ENCODE measurements at places on chromosomes 3 and 15. TPM values are rescaled to one million over a fixed set of nuclear protein-coding genes. Genes with fewer than 3 reads are reported as not detected.

GRCh38 chr15:66921319-66921915 is 144.0 kb upstream of the SMAD3 start:
- no peak for DNase-seq

DNA sequence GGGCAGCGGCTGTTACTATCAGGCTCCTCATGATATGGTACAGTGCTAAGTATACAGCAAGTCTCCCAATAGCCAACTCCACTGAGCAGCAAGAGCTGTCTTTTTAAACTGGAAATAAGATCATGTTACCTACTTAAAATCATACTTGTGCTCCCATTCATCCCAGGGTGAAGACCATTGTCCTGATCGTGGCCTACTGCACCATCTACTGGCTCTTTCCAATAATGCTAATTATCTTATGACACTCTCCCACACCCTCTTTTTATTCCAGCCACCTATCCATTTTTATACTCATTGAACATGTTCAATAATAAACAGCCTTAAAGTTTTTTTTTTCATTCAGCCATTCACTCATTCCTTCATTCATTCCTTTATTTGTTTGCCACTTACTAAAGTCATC is 117.7 kb downstream of the GBE1 start:
- DNase-seq = no peak

The SEMA3F gene
- 80.1 TPM for polyA plus RNA-seq

DNA sequence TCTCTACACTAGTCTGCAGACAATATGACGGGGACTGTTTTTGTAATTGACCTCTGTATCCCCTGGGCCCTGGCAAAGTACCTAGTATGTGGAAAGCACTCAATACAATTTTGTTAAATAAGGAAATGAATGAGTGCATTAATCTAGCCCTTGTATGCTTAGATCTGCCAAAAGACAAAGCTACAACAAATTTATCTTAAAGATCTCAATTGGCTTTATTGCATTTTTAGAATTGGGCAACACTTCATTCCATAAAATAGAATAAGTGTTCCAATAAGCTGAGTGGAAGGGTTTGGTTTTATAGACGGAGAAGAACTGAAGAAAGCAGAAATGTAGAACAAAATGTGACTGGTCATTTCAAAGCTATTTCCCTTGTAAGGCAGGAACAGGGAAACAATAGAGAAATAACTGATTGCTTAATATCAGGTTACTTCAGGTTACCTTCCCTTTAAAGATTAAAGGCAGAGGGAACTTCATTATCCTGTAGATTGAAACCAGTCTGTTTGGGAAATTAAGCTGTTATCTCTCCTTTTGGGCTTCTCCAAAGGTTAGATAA is 108.3 kb upstream of the MME start:
- DNase-seq = no peak

DNA sequence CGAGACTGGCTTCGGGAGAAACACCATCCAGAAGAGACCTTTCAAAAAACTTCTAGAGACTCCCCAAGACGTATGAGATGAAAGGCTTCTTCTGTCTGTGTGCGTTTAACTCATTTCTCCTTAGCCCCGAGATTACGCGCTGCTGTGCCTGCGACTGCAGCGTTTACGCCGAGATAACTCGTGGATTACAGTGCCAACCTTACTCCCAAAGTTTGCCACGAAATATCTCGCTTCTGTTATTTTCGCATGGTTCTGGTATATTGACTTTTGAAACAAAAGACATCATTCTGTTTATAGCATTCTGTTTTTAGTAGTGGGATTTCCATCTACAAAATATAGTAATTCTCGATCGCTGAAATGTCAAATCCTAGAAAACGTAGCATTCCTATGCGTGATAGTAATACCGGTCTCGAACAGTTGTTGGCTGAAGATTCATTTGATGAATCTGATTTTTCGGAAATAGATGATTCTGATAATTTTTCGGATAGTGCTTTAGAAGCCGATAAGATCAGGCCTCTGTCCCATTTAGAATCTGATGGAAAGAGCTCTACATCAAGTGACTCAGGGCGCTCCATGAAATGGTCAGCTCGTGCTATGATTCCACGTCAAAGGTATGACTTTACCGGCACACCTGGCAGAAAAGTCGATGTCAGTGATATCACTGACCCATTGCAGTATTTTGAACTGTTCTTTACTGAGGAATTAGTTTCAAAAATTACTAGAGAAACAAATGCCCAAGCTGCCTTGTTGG is 467 bp downstream of the PGBD4 start:
- no peak for DNase-seq

DNA sequence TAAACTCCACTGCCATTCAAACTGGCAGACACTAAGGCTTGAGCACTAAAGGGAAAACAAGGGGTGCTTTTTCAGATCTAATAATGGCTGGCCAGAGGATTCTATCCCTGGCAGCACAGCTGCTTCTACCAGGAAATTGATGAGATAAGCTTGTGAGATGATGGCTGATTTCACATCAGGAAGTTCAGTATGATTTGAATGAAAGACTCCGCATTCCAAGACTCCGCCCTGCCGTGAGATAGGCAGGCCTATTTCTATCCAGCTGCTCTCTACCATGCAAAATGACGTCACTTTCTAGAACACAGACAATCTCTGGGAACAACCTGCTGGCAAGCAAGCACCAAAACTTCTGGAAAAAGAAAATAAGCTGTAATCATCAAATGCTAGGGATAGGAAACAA is 171.8 kb downstream of the WDR76 start:
- no peak for DNase-seq

DNA sequence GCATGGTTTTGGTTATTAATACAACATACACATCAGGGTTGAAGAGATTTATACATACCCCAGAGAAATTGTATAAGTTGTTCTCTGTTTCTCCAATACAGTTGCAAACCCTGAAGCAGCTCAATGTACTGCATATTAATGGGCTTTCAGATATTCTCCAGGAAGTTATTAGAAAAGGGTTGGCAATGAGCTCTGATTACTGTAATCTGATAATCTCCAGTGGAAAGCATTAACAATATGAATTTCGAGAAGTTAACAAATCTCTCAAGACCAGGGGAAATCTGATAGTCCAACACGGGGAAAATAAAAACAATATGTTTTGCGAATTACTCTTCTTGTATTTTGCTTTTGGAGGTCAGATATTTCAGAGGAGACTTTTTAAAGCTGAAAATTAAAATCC is 950.1 kb downstream of the TBL1XR1 start:
- DNase-seq = no peak

The TUSC7 gene
- polyA plus RNA-seq = not detected

GRCh38 chr3:144556392-144556791 is 584.8 kb downstream of the DIPK2A start:
- no peak for DNase-seq

The PRR20G gene
- polyA plus RNA-seq = not detected

- DNase-seq = no peak
These were observed 55.9 kb downstream of the IFT80 start for GRCh38 chr3:160343132-160343531.

The AHSG gene
- polyA plus RNA-seq = 0.69 TPM

- DNase-seq = no peak
These were observed 26.8 kb downstream of the SERPINI1 start for GRCh38 chr3:167762296-167762695.

DNA sequence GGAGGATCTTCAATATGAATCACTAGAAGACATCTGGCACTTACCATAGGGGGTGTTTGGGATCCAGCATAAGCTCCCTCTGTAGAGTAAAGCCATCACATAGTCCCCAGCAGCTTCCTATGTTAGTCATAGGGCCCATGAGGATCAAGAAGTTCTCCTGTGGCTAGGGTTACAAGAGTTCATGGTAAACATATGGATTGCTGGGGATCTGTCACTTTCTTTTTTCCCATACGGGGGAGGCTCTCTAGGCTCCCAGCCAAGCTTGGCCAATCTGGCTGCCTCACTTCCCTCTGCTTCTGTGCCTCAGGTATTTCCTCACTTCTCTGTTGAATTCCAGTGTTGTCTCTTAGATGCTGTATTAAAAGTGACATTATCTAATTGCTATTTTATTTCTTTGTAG is 597.9 kb downstream of the PDCD6IP start:
- DNase-seq = no peak

DNA sequence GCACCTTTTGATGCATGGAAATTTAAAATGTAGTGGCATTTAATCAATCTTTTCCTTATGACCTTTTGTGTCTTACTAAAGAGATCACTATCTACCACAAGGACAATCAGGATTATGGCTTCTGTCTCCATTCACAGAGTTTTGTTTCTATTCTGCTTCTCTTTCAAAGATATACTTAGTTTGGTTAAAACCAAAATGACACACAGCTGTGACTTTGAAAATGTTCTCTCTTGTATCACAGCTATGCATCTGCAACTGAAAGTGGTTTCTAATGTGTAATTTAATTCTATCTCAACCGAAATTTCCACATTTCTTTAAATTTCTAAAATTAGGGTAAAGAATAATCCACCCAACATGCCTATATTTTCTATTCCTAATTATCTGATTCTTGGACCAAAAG is 27.7 kb downstream of the HLTF start:
- no peak for DNase-seq

The EAF1 gene
- 18.5 TPM for polyA plus RNA-seq

The MEX3B gene
- polyA plus RNA-seq = 11.8 TPM

DNA sequence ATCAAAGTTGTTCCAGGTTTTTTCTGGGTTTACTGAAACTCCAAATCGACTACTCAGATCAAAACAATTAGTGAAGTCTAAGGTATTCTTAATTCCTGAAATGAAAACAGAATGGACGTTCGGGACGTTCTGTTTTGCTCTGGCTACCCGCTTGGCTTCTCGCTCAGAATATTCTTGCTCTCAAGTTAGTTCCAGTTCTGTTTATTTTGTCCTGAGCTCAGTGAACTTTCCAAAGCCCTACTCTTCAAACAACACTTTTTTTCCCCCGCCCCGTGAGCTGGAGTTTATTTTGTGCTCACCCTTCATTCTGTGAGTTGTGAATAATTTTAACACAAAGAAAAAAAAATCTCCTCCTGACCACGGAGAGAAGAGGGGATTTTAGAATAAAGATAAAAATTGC is 72.6 kb downstream of the SAMMSON start:
- no peak for DNase-seq

DNA sequence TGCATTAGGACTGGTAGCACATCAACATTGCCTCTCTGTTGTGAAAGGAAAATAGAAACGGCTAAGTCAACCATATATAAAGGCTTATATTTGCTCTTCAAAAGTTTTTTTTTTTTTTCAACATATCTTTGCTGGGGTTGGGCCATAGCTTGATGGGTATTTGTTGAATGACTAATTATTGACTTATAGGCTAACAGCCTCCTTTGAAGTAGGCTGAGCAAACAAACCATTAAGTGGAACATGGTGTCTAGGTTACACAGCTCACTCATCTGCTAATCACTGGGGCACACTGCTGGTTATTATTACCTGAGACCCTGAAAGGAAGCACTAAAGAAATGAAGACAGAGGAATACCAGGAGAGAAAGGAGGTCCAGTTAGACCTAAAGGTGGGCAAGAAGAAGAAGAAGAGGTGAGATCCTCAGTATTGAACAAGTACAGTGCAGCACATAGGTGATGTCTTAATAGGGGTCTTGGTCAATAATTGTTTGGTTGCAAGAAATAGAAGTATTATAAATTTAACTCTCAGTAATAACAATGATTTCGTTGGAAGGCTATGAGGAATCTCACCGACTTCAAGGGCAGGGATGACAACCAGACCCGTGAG is 139.4 kb downstream of the RPLP1 start:
- DNase-seq = no peak

DNA sequence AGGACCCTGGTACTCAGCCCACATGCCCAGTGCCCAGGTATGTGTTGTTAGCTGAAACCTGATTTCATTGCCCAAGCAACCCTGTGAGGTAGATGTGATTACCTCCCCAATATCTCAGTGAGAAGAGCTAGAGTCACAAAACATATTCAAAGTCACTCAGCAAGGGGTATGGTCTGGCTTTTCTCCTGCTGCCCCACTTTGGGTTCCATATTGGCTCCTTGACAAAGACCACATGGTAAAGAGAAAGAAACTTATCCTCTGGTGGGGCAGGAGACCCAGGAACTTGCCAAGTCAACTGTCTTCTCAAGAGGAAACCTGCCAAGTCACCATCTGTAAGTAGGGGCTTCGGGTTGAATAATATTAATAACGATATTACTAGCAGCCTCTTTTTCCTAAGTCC is 148.3 kb upstream of the LMCD1 start:
- no peak for DNase-seq

The TMEM40 gene
- 1.9 TPM for polyA plus RNA-seq

- no peak for DNase-seq
These were observed at the start of gene CNTN6 for GRCh38 chr3:1092771-1093170. TSS of gene CNTN6 (plus strand) at chr3:1093024. CDS start at chr3:1148009, 54,985 bp downstream.

- DNase-seq = no peak
These were observed 1149.3 kb downstream of the NSUN3 start for GRCh38 chr3:95212117-95212516.

The IL20RB gene
- 0.53 TPM for polyA plus RNA-seq

The ETV5 gene
- 29.8 TPM for polyA plus RNA-seq

DNA sequence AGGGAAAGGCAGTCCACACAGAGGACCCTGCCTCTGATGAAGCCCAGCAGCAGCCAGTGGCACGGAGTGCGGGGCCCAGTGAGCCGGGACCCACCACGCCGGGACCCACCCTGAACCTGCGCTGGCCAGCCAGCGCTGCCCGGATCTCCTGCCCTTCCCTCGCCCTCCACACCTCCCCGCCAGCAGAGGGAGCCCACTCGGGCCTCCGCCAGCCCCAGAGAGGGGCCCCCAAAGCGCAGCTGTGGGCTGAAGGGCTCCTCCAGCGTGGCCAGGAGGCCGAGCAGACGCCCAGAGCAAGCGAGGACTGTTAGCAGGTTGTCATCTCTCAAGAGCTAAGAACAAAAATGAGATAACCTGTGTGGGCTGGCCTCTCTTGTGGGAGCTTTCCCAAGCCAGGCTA is 81.3 kb upstream of the ATP10A start:
- DNase-seq = no peak

The SERPINI1 gene
- polyA plus RNA-seq = 42.6 TPM

DNA sequence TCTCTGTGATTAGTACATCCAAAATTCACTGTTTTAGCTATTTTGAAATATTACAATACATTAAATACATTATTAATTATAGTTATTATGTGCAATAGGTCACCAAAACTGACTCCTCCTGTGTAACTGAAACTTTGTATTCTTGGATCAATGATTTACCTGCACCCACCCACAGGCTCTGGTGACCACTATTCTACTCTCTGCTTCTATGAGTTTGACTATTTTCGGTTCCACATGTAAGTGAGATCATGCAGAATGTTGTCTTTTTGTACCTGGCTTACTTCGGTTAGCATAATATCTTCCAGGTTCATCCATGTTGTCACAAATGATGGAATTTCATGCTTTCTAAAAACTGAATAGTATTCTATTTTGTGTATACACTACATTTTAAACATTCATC is 43.8 kb downstream of the SLC2A2 start:
- DNase-seq = no peak

The MAPKAPK3 gene
- polyA plus RNA-seq = 53.2 TPM

DNA sequence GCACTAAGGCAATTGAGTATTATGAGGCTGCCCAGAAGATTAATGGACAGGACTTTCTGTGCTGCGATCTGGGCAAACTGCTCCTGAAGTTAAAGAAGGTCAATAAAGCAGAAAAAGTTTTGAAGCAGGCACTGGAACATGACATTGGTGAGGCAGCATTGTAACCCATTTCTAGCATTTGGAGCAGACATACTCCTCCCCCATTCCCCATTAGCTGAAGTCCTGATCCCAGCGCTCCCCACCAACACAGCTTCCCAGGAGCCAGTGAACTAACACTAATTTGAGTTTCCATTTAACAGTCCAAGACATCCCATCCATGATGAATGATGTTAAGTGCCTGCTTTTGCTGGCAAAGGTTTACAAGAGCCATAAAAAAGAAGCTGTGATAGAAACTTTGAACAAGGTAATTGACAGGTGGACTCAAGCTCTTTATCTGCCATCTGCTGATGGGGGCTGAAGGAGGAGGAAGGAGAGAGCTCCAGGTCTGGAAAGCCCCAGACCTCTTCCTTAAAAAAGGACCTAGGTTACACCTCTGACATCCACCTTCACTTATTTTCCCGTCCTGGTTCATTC is 22.6 kb downstream of the CSRNP1 start:
- DNase-seq = no peak

Data from right renal cortex interstitium (tissue), 3 donors.